ENCODE measurements at places on chromosomes 11 and 22.

- DNase-seq, result no peak
Observed at GRCh38 chr11:10628508-10629236, 60.2 kb upstream of the LYVE1 start.

- no peak for DNase-seq
Observed at GRCh38 chr11:115085461-115086210, 407.3 kb downstream of the NXPE2 start.

- DNase-seq, result no peak
Observed at GRCh38 chr11:126340960-126341606, 14.4 kb upstream of the ST3GAL4 start.

DNA sequence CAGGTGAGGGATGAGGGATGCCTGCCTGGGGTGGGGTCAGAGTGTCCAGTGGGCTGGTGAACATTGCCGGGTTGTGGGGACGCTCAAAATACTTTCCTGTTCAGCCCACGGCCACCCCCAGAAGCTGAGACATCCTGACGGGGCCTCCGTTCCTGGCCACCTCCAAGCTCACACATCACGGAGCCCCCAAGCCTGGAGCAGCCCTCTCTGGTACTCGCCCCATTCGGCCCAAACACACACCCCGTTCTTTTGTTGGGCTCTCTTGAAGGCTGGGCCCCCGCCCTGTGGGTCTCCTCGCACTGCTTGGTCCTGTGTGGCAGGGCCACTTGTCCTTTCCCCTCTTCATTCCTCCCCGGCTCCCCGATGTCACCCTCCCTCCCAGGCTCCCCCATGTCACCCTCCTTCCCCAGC is 442.6 kb downstream of the TBC1D22A start:
- no peak for DNase-seq

DNA sequence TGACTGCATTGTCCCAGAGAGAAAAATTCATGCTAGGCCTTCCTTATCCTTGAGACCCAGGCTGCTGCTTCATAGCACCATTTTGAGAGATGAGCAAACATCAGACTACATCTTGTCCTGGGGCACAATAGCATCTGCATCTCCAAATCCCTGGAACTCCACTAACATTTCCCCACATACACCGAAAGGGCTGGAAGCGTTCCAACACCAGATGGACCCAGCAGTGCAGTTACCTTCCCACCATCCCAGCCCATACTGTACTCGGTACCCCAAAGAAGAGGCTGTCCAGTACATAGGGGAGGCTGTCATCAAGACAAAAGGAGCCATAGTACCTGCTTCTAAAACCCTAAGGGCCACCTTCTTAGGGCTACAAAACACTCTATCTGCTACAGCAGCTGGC is 547.2 kb upstream of the CHORDC1 start:
- no peak for DNase-seq

All from prostate gland (tissue), 2 donors.